WTC11 (cell line): ENCODE measurements at places on chromosomes 11 and 22.

- H3K36me3 ChIP-seq = no peaks in the 10 kb centered on the region
Measured at GRCh38 chr11:18171377-18172000, 1.1 kb upstream of the MRGPRX4 start.

- no peak overlapping the region for H3K27ac ChIP-seq
- H3K4me1 ChIP-seq = peaks cover 13% of the 10 kb centered on the region
- no peaks in the 10 kb centered on the region for H3K27me3 ChIP-seq
Measured at GRCh38 chr11:33044285-33044756, 4.9 kb downstream of the TCP11L1 start.

GRCh38 chr11:45801723-45802315 lies 3.1 kb upstream of the SLC35C1 start:
- no peak overlapping the region for H3K4me3 ChIP-seq
- DNase-seq = no peak
- H3K4me1 ChIP-seq = peaks cover 10% of the 10 kb centered on the region
- H3K27ac ChIP-seq = no peak overlapping the region
- H3K36me3 ChIP-seq = no peaks in the 10 kb centered on the region

- H3K36me3 ChIP-seq = no peaks in the 10 kb centered on the region
- no peak overlapping the region for H3K27ac ChIP-seq
- H3K4me3 ChIP-seq = no peak overlapping the region
- H3K27me3 ChIP-seq = no peaks in the 10 kb centered on the region
- H3K4me1 ChIP-seq = peaks cover 10% of the 10 kb centered on the region
Measured at GRCh38 chr11:99568808-99569207, 548.1 kb downstream of the CNTN5 start.

GRCh38 chr11:125463590-125464269 lies 32.3 kb downstream of the FEZ1 start:
- DNase-seq = no peak
- no peak overlapping the region for H3K4me3 ChIP-seq
- H3K36me3 ChIP-seq = no peaks in the 10 kb centered on the region
- peak overlapping the region; percentile 30; the same call in 1 of the 2 replicates for H3K27ac ChIP-seq

DNA sequence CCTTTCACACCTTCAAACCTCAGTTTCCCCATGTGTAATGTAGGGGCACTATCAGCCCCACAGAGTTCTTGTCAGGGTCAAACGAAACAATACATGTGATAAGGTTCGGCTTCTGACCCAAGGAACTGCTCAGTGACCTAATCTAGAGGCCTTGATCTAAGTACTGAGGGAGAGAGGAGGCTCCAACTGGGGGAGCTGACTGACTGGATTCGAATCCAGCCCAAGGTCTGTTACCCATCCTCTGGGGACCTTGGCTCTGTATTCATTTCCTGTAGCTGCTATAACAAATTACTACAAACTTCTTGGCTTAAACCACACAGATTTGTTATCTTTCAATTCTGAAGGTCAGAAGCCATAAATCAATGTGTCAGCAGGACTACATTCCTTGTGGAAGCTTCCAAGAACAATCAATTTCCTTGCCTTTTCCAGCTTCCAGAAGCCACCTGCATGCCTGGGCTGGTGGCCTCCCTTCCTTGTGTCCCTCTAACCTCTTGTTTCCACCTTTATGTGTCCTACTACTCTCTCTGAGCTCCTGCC lies 10.7 kb upstream of the ANAPC15 start:
- no peaks in the 10 kb centered on the region for H3K4me1 ChIP-seq
- no peak overlapping the region for H3K4me3 ChIP-seq
- peaks cover 68% of the 10 kb centered on the region for H3K27me3 ChIP-seq
- peaks cover 16% of the 10 kb centered on the region for H3K36me3 ChIP-seq

DNA sequence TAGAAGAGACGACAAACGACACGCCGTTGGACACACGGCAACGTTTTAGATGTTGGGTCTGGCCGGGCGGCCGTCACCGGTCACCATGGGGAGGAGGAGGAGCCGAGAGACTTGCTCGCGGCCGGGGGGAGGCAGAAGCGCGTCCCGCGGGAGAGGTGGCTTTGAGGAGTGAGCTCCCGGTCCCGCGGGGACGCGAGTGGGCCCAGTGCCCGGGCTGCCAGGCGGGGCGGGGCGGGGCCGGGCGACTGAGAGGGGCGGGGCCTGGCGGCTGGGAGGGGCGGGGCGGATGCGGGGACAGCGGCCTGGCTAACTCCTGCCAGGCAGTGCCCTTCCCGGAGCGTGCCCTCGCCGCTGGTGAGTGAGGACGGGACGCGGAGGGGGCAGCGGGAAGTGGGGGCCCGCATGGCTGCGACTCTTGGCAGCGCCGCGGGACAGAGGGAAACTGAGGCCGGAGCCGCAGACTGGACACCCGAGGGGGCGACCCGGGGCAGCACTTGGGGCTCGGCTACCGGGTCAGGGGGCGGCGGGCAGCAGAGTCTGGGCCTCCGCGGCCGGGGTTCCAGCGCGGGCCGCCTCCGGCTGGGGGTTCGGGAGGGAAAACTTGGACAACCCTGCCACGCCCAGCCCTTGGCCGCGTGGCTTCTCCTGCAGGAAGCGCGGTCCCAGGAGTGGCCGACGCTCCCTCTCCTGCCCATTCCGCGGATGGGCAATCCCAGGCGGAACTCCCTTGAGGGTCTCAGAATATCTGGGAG lies at the start of gene TSPO:
TSS of gene TSPO (plus strand) at position 309 of the 752 bp plus-strand sequence. CDS start 7,680 bp downstream, outside the sequence.
- peaks cover 14% of the 10 kb centered on the region for H3K27me3 ChIP-seq
- peak within 1 kb of the TSS; percentile 88 for H3K4me3 ChIP-seq
- no peak within 1 kb of the TSS for H3K27ac ChIP-seq

DNA sequence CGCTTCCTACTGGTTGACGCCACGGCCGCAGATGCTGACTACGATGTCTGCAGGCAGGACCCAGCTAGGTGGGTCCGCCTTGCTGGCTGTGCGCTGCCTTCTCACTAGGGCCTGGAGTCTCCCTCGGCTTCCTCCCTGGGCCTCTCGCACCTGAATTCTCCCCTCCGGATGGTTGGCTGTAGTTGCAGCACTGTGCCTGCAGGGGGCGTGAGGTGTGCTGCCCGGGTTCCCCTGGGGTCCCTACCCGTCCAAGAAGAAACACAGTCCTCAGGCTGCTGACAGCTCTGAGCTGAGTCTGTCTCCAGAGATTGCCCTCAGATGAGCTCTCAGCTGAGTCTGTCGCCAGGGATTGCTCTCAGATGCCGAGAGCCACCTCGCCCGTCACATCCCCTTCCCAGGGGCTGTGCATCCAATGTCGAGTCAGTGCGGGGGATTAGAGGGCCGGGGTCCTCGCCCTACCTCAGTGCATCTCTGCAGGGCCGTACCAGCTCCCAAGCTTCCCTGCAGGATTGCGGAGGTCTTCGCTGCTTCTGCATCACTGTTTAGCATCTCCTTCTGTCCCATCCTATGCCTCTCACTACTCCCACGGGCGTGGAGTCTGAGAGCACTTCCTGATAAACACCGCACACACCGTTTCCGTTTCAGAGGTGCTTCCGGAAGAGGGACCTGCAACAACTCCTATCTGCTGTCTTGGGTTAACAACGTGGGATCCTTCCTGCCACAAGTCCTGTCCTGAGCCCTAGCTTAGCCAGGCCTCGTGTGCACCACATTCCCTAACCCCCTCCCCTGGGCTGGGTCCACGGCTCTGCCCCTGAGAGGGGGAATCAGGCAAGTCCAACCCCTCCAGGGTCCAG lies 196.9 kb downstream of the CSNK2A3 start:
- no peak overlapping the region for H3K4me3 ChIP-seq
- no peaks in the 10 kb centered on the region; the same call in 1 of the 2 replicates for H3K27me3 ChIP-seq

GRCh38 chr11:64990222-64990923 lies 6.4 kb downstream of the BATF2 start:
- H3K4me3 ChIP-seq = no peak overlapping the region
- H3K27me3 ChIP-seq = no peaks in the 10 kb centered on the region; the same call in 1 of the 2 replicates
- 0 out of 2 replicates have a peak, but pooled peaks cover 5% of the 10 kb centered on the region for H3K4me1 ChIP-seq
- no peaks in the 10 kb centered on the region for H3K36me3 ChIP-seq
- no peak for DNase-seq

- H3K4me3 ChIP-seq = peak overlapping the region; percentile 74
- DNase-seq = peak; percentile 61
- peaks cover 21% of the 10 kb centered on the region for H3K36me3 ChIP-seq
- H3K27me3 ChIP-seq = peaks cover 12% of the 10 kb centered on the region; the same call in 1 of the 2 replicates
- peak overlapping the region; percentile 79; the same call in 1 of the 2 replicates for H3K27ac ChIP-seq
Measured at GRCh38 chr22:20956258-20957101, 10.6 kb upstream of the AIFM3 start.

DNA sequence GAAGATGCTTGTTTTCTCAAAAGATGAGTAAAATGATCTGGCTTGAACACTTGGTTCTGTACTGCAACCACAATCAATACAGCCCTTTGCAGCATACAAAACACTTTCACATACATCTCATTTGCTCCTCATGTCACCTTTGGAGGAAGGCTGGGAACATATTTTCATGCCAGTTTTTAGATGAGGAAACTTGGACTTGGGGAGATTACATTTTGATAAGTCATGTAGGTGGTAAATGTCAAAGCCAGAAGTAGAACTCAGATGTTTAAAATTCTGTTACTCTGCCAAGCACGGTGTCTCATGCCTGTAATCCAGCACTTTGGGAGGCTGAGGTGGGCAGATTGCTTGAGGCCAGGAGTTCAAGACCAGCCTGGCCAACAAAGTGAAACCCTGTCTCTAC lies 121.8 kb downstream of the MICAL2 start:
- H3K36me3 ChIP-seq = no peaks in the 10 kb centered on the region
- no peak overlapping the region for H3K27ac ChIP-seq
- no peak overlapping the region for H3K4me3 ChIP-seq
- H3K27me3 ChIP-seq = no peaks in the 10 kb centered on the region; the same call in 1 of the 2 replicates
- no peaks in the 10 kb centered on the region for H3K4me1 ChIP-seq

GRCh38 chr22:26887916-26888315 lies 230.5 kb downstream of the MIAT start:
- no peaks in the 10 kb centered on the region for H3K36me3 ChIP-seq
- H3K27me3 ChIP-seq = 0 out of 2 replicates have a peak, but pooled peaks cover 7% of the 10 kb centered on the region
- H3K4me1 ChIP-seq = peaks cover 37% of the 10 kb centered on the region
- no peak for DNase-seq

DNA sequence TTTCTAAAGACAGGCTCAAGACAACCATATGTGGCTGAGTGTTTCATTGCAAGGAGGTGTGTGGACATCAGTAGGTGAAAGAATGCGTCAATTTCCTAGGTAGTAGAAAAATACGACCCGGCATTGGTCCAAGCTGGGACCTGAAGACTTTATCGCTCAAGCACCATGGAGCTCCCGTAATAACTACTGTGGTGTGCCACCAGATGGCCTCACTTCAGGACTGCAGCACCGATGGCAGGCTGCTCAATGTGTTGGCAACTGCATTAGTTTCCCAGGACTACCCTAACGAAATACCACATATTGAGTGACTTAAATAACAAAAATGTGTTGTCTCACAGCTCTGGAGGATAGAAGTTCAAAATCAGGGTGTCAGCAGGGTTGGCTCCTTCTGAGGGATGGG lies 72.4 kb upstream of the FAT3 start:
- H3K4me3 ChIP-seq = no peak overlapping the region
- DNase-seq = peak; percentile 52
- H3K4me1 ChIP-seq = peaks cover 24% of the 10 kb centered on the region
- H3K27ac ChIP-seq = no peak overlapping the region
- H3K27me3 ChIP-seq = no peaks in the 10 kb centered on the region

DNA sequence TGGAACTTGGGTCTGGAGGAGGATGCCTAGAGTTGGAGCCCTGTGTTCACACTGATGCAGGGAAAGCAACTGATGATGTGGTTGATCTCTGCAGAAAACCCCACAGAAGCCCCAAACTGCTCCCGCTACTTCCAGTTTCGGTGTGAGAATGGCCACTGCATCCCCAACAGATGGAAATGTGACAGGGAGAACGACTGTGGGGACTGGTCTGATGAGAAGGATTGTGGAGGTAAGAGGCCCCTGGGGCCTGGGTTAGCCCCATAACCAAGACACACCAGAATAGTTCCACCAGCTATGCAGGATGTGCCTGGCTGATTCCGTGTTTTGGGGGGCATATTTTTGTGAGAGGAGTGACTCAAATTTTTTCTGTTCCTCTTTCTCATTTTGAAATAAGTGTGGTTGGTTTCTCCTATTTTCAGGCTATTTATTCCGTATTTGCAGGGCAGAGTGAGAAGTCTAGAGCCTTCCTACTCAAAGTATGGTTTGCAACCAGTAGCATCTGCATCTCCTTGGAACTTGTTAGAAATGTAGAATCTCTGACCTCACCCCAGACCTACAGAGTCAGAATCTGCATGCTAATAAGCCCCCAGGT lies 137.3 kb upstream of the SORL1-AS1 start:
- H3K4me1 ChIP-seq = no peaks in the 10 kb centered on the region
- peaks cover 68% of the 10 kb centered on the region for H3K36me3 ChIP-seq
- no peak for DNase-seq
- no peaks in the 10 kb centered on the region for H3K27me3 ChIP-seq
- peak overlapping the region; percentile 42 for H3K27ac ChIP-seq

- peak overlapping the region; percentile 84 for H3K27ac ChIP-seq
- H3K36me3 ChIP-seq = peaks cover 30% of the 10 kb centered on the region
- H3K27me3 ChIP-seq = no peaks in the 10 kb centered on the region
- no peak for DNase-seq
Measured at GRCh38 chr11:995044-995751, 41.3 kb downstream of the MUC6 start.

DNA sequence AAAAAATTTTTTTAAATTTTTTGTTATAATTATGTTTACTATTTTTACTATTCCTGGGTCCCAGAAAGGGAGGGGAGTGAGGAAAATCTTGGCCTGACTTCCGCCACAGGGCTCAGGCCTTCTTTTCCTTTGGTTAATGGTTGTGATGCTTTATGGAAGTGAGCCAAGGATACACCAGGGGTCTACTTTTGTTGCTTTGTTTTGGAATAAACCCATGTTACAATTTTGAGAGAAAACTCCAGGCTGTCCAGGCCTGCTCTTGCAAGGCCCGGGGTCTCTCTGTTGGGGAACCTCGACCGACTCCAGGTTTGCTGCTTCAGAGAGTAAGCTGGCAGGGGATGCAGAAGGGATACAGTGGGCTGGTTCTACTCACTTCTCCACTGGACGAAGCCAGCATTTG lies 84.7 kb downstream of the ABTB2 start:
- H3K36me3 ChIP-seq = no peaks in the 10 kb centered on the region
- peaks cover 27% of the 10 kb centered on the region for H3K4me1 ChIP-seq
- no peak overlapping the region for H3K27ac ChIP-seq
- H3K4me3 ChIP-seq = no peak overlapping the region
- H3K27me3 ChIP-seq = no peaks in the 10 kb centered on the region

DNA sequence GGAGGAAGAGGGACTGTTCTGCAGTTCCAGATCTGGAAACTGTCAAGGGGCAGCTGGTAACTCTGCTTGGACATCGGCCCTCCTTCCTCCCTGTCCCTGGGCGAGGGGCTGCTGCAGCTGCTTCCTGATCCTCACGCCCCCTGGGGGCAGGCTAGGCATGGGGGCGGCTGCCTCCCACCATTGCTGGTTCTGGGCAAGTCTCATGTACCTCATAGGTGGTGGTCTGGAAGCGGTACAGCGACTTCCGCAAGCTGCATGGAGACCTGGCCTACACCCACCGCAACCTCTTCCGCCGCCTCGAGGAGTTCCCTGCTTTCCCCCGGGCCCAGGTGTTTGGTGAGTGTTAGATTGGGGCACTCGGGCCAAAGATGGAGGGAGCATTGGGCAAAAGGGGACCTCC lies 5.0 kb downstream of the SNX15 start:
- H3K27ac ChIP-seq = no peak overlapping the region
- no peaks in the 10 kb centered on the region; the same call in 1 of the 2 replicates for H3K27me3 ChIP-seq
- no peak for DNase-seq

- H3K27me3 ChIP-seq = no peaks in the 10 kb centered on the region
- no peak for DNase-seq
- H3K36me3 ChIP-seq = peaks cover 11% of the 10 kb centered on the region
Measured at GRCh38 chr11:14346303-14346955, 12.6 kb downstream of the RRAS2 start.

GRCh38 chr11:15714641-15715399 lies 600.1 kb downstream of the INSC start:
- H3K27ac ChIP-seq = no peak overlapping the region
- H3K4me1 ChIP-seq = peaks cover 30% of the 10 kb centered on the region
- 0 out of 2 replicates have a peak, but pooled peaks cover 3% of the 10 kb centered on the region for H3K36me3 ChIP-seq
- DNase-seq = no peak

- DNase-seq = peak; percentile 59
- H3K4me3 ChIP-seq = peak overlapping the region; percentile 50
- H3K27ac ChIP-seq = peak overlapping the region; percentile 89
- H3K36me3 ChIP-seq = no peaks in the 10 kb centered on the region
- H3K27me3 ChIP-seq = peaks cover 18% of the 10 kb centered on the region
Measured at GRCh38 chr22:40714499-40715337, 35.4 kb downstream of the MCHR1 start.
